NCI-H2171 (cell line): ENCODE measurements at places on chromosomes 11 and 22.
A peak's percentile ranks its signal among the peaks of the same experiment; 100 is the strongest.

DNA sequence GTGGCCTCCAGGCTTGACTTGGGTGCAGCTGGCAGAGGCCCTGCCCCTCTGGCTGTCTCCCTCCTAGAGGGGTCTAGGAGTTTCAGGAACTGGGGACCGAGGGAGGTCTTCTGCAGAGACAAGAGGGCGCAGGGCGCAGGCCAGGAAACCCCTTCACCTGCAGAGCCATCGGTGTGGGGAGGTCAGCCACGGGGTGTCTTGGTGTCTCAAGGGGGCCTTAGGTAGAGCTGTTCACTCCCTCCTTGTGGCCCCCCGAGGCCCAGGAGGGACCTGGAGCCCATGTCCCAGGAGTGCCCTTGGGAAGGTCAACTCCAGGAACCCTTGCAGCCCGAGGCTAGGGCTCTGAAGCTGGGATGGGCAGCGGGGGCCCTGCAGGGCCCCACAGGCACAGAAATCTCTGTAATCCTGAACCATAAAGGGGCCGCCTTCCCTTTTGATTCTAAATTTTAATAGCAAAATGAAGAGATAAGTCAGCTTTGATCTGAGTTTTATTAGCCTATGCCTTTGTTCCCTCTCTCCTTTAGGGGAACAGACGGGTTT lies 31.4 kb upstream of the TH start:
- DNase-seq, result no peak

DNA sequence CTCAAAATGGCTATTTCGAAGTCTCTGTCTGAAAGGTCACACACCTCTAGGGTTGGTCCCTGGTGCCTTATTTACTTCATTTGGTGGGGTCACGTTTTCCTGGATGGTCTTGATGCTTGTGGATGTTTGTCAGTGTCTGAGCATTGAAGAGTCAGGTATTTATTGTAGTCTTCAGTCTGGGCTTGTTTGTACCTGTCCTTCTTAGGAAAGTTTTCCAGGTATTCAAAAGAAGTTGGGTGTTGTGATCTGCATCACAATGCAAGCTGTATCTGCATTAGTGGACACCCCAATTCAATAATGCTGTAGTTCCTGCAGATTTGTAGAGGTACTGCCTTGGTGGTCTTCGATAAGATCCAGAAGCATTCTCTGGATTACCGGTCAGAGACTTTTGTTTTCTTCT lies 63.5 kb upstream of the TP53AIP1 start:
- no peak for DNase-seq

DNA sequence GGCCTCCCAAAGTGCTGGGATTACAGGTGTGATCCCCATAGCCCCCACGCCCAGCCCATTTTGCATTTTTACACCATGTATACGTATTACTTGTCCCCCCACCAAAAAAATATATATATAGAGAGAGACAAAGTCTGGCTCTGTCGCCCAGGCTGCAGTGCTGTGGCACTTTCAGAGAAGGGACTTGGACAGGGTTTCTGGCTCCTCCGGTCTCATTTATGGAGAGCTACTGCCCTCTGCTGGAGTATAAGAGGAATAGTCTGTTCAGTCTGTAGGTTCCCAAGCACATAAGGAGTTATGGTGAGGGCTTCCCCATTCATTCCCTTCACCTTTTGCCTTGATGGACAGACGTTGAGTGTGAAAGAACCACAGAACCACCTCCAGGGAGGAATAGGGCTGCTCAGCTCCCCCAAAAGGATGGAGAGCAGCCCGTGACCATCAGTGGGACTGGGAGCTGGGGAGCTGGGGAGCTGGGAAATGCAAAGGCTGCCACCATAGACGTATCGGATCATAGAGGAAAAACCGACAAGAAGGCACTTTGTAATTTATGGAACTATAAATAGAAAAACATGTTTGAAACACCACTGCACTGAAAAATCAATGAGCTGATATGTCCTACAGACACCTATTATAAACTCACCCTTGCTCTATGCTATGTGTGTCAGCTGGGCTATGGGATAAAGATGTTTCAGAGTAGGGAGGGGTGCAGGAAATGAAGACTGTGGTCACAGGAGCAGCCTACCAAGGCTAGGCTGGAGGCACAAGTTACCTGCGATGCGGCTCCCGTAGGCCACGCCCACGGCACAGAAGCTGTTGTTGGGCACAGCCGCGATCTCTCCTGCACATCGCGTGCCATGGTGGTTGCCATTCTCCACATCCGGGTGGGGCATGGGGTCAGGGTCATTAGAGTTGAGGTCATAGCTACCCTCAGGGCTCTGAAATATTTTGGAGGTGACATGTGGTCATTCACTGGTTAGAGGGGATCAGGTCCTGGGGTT lies 5.2 kb downstream of the PCSK7 start:
- peak; percentile 53 for DNase-seq

GRCh38 chr22:33274214-33275072 lies 216.3 kb upstream of the SYN3 start:
- DNase-seq, result peak; percentile 29

DNA sequence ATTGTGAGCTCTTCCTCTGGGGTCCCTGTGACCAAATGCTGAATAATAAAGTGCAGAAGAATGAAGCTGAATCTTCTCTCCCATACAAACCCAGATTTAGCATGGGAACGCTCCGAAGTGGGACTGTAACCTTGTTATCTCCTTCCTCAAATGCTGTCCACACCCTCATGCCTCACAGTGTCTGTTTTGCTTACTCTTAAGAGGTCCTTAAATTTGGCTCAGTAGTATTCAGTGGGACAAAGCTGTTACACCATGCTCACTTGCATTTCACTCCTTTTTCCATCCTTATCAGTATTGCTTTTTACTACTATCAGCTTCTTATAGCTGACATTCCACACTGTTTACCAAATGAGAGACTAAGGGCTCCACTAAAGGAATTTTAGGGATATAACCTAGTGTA lies 13.8 kb upstream of the AMOTL1 start:
- no peak for DNase-seq

- no peak for DNase-seq
These were observed 12.3 kb upstream of the GNAZ start for GRCh38 chr22:23058063-23058462.
